Stimulated activated CD8-positive, alpha-beta memory T cell treated with anti-CD3 and anti-CD28 coated beads, Interleukin-12 subunit alpha, Interleukin-12 subunit beta, amount 100 ng/mL, for 1 hour (primary cell): ENCODE measurements at places on chromosomes 6 and 20.

DNA sequence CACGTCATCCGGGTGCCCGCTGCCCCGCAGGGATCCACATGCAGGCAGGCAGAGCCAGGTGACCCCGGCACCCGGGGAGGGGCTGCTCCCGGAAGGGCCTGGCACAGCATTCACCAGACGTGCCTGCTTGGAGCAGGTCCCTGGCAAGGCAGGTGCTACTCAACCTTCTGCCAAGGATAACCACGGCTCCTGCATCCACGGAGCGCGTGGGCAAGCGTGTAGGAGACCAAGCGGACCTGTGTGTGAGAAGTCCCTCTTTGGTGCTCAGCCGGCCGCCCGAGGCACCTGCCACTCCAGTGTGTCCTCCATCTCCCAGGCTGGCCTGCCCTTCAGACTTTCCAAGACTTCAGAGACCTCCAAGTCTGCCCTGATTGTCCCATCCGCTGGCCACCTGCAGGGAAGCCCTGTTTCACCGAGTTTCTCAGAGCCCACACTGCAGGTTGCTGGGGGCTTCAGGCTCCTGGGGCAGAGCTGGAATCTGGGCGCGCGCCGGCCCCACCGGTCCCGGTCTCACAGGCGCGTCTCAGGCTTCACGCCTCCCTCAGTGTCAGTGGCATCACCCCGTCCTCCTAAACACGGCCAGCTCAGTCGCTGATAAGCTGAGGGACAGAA lies 124.3 kb downstream of the DLL1 start:
- DNase-seq: no peak

- DNase-seq: no peak
Measured at GRCh38 chr20:22402550-22402949, 181.8 kb downstream of the FOXA2 start.

DNA sequence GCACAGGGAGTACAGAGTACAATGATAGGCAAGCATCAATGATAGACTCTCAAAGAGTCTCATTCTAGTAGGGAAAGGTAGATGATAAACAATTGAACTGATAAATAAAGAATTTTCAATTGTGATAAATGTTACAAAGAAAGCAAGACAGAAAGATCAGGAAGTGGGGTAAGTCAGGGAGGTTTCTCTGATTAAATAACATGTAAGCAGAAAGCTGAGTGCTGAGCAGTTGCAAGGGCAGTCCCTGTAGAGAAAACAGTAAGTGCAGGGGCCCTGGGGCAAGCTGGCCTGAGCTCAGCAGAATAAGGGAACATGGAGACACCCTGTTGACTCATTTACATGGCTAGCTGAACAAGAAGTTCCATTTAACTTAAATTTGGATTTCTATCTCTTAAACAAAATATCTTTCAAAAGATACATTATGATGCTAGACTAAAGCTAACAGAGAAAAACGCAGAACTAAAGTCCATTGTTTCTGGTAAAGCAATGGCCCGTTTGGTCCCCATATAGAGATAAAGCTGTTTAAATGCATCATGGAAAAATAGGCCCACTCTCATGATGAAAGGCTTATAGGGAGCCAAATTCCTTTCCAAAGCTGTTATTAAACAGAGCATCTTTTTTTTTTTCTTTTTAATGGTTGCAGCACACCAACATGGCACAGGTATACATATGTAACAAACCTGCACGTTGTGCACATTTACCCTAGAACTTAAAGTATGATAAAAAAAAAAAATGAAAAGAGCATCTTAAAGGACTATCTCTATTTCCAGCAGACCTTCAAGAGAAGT lies 5.3 kb upstream of the TNFAIP3 start:
- no peak for DNase-seq

- DNase-seq: no peak
Measured at GRCh38 chr6:7418238-7418905, 28.8 kb downstream of the RIOK1 start.

GRCh38 chr6:14384175-14384949 lies 266.8 kb downstream of the CD83 start:
- DNase-seq: no peak

- DNase-seq: no peak
Measured at GRCh38 chr20:44896583-44896982, 11.1 kb downstream of the YWHAB start.

DNA sequence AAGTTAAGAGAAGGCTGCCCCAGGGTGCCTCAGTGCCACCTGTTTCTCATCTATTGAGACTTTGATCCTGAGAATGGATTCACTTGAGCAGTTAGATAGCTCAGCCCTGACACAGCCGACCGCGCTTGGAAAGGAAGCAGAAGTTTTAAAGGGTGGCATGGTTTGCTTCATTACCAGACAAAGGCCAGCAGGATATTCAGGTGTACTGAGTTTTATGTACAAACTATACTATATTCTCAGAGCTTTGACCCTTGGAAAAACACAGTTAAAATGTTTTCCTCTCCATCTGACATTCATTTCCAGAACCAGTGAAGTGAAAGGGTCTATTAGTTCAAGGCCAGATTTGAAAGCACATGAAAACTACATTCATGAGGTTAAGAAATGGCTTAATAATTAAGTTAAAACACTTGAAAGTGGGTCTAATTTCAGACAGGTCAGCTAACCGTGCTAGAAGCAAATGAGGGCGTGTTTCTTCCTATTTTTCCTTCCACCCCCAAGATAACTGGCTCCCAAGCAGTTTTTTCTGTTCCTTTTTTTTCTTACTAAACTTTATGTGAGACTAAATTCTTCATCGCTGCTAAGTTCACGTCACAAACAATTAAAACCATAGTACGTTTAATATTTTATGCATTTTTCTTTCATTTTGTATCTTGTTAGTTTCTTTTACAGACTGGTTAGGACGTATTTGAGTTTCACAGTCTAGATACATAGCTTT lies 385.3 kb upstream of the SOX4 start:
- no peak for DNase-seq

DNA sequence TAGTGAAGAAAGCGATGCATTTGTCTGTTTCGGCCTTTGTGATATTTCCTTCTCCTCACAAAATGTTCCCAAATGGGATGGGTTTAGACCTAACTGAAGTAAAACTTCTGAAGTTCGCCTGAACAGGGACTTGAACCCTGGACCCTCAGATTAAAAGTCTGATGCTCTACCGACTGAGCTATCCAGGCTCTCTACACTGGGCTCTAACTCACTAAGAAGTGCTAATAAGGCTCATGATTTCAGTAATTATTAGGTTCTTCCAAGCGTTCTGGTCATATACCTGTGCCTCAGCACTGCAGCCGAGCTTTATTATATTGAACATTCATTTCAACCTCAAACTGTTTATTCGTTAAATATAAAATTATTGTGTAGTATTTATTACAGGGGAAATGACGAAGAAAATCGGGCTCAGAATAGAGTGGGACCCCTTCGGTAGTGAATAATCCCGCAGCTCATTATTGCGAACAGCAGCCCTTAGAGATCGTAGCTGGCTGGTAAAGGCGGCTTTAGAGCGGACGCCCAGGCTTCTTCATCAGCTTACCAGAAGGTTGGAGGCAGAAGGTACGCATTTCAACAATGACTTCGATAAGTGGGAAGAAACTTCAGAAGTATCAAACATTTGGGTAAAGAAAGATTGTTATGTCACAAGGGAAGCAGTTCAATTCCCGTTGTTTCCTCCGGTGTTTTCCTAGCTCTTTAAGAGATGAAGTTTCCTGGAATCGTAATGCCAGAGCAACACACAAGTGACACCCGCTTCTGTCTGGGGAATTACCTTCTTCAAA lies 119.0 kb upstream of the ZNF184 start:
- DNase-seq: no peak

GRCh38 chr6:96505363-96505762 lies 16.2 kb upstream of the UFL1 start:
- no peak for DNase-seq

GRCh38 chr6:163876391-163876790 lies 461.9 kb downstream of the QKI start:
- no peak for DNase-seq

- no peak for DNase-seq
Measured at GRCh38 chr6:115630424-115631024, 430.2 kb downstream of the FRK start.

GRCh38 chr20:49858076-49858585 lies 45.5 kb downstream of the SLC9A8 start:
- DNase-seq: no peak

DNA sequence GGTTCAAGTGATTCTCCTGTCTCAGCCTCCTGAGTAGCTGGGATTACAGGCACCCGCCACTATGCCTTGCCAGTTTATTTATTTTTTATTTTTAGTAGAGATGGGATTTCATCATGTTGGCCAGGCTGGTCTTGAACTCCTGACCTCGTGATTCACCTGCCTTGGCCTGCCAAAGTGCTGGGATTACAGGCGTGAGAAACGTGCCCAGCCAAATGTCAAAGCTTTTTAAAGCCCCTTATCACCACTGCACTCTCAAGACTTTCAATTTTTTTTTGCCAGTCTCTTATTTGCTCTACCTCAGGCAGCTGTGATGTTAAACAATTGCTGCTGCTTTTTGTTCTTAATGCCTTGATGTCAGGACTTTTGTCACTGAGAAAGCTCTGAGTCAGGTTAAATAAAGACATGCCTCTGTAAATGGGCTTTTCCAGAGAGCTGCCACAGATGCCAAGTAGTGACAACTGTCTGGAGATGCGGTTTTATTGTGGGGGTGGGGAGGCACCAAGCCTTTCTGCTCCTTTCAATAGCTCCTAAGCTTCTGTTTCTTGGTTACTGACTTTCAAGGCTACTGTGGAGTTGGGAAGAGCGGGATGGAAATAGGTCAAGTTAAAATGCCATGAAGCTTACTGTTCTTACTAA lies 29.2 kb downstream of the RSPH3 start:
- DNase-seq: no peak

DNA sequence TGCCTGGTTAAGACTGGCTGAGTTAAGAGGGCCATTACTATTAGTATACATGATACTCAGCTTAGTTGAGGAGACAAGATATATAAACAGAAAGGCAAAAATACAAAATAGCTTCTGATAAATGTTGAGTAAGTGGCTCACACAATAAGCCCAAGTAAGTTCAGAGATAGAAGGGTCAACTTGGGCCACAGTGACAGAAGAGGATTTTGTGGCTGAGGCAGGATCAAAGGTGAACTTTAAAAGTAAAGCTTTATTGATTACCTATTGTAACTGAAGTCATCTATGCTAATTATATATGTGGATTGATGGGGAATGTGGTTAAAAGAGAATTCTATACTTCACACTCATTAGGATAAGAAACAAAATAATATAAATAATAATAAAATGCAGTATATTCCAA lies 80.8 kb downstream of the PHACTR2 start:
- DNase-seq: no peak

- DNase-seq: no peak
Measured at GRCh38 chr20:11564491-11564890, 353.2 kb upstream of the BTBD3 start.

DNA sequence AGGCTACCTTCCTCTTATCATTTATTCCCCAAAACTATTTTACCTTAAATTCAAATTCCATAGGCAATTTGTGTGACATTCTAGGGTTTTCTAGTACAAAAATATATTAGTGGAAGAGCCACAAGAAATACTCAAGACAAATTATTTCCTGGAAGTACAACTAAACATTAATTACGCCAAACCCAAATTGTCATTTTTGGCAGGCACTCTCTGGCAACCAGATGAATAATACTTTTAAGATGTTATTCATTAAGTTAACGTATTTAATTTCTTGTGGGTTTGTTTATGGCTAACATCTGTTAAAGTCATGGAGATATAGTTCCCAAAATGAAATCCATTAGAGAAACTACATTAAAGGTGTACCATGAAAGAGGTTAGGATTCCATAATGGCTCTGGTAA lies 40.5 kb downstream of the HMGN3 start:
- no peak for DNase-seq

DNA sequence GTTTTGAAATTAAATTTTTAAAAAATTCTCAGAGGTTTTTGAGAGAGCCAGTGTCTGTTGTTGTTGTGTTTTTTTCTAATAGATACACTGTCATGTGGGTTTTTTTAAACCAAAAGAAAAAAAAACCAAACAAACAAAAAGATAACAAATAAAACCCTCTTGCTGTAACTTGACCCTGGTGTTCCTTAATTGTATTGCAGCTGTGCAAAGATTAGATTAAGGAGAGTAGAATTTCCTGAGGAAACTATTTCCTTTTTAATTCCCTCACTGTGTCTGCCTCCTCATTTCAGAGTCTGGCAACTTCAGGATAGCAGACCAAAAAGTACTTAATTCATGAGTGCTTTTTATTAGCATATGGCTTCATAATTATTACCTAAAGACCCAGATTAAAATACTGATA lies 281.9 kb downstream of the EPM2A start:
- DNase-seq: no peak

GRCh38 chr6:111993342-111993741 lies 60.6 kb upstream of the CCN6 start:
- no peak for DNase-seq

- DNase-seq: no peak
Measured at GRCh38 chr20:58475466-58475865, 39.7 kb downstream of the APCDD1L start.

DNA sequence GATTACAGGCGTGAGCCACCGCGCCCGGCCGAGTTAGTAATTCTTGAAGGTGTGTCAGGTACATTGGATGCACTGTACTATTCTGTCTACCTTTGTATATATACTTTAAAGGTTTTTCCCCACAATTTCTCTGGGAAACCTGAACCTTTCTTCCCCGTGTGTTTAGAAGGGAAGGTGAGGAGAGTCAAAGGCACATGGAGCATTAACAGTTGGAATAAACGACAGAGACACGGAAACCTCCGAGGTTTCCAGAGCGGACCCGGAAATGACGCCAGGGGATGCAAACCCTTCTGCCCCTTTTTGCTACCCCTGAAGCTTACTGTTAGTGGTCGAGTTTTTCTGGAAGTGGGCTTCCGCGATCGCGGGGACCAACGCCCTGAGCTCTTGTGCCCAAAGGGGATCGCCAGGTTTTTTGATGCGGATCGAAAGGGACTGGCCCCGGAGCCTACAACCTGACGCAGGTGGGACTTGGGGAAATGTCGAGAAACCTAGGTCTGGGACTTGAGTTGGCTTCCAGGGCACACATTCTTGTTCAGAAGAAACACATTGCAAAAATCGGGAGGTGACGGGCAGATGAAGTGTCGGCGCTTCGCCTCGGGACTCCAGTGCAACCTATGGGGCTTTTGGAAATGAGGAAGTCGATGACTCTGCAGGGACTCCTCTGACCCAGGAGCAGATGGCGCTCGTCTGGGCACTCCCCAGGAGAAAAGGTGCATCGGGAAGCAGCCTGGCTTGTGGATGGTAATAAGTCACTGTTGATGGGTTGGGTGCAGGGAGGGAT lies 218.2 kb downstream of the OR2B2 start:
- no peak for DNase-seq

DNA sequence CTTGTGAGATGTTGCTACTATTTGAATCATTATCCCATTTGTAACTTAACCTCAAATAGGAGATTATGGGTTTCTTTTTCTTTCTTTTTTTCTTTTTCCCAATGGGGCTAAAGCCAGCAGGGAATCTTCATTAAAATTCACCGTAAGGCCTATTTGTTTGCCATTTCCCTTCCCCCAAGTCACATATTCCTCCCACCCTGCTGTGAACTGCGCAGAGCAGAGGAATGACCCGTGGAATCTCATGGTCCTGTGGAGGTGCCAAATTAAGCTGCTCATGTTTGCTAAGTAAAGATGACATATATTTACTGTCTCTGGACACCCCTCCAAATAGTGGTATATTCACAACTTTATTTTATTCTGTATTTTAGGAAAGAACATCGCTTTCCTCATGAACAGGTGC lies 699.3 kb downstream of the RNF144B start:
- no peak for DNase-seq

- DNase-seq: no peak
Measured at GRCh38 chr6:12679341-12679740, 37.2 kb upstream of the PHACTR1 start.
